ENCODE measurements at places on chromosomes 12 and 14.
A peak's percentile ranks its signal among the peaks of the same experiment; 100 is the strongest.

DNA sequence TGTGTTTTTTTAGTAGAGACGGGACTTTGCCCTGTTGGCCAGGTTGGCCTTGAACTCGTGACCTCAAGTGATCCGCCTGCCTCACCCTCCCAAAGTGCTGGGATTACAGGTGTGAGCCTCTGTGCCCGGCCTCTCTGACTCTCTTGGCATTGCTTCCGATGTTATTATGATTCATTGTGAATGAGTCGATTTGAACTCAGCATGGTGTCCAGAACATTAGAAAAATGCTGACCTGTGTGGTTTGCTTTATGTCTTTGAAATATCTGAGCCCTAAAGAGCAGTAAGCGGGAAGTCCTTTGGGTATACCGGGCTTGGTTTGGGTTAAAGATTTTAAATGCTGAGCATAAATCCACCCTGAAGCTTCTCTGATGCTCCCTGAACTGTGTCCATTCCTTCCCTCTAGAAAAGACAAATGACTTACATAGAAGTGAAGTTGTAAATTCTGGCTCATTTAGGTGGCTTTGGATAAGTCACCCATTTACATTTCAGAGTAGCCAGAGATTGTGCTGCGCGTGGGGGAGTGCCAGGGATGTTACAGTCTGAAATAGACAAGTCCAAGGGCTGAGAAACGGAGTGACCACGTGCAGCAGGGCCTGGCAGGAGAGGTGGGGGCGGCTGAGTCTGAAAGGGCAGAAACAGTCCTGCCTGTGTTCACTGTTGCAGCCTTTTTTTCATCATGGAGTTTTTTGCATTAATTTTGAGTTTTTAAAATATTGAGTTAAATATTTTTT lies 39.6 kb downstream of the SLC15A4 start:
- no peak overlapping the region for H3K4me3 ChIP-seq
- H3K4me1 ChIP-seq: no peaks in the 10 kb centered on the region
- H3K36me3 ChIP-seq: no peaks in the 10 kb centered on the region
- H3K27me3 ChIP-seq: peaks cover 2% of the 10 kb centered on the region
- peak; percentile 60 for DNase-seq

DNA sequence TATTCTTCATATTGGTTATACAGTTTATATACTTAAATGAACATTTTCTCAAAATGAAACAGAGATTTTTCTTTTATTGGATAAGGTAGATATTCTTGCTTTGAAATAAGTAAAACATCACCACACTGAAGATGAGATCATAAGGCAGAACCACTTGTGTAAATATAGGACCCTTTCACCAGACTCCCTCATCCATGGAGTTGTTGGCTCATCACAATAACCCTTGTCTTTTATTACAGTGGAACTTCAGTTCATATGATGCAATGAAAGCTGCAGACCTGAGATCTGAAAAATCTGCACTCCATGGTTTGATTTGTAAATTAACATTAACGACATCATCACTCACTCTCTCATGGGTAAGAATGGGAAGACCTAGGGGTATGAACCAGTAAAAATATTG lies 51.9 kb upstream of the DBX2 start:
- no peak overlapping the region for H3K27ac ChIP-seq
- no peak overlapping the region for H3K4me3 ChIP-seq
- no peak for DNase-seq
- peaks cover 9% of the 10 kb centered on the region for H3K4me1 ChIP-seq

GRCh38 chr12:62601765-62602164 lies 135.1 kb downstream of the MON2 start:
- peak overlapping the region; percentile 99 for H3K27ac ChIP-seq
- no peaks in the 10 kb centered on the region for H3K27me3 ChIP-seq
- DNase-seq: no peak

DNA sequence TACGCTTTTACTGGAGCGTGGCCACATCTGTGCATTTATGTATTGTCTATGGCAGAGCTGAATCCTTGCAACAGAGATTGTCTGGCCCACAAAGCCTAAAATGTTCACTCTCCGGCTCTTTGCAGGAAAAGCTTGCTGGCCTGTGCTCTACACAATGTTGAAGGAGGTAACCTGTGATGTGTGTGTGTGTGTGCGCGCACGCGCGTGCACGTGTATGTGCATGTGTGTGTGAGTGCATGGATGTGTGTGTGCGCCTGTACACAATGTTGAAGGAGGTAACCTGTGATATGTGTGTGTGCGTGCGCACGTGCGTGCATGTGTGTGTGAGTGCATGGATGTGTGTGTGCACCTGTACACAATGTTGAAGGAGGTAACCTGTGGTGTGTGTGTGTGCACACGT lies 62.7 kb downstream of the RFLNA start:
- H3K27ac ChIP-seq: no peak overlapping the region
- no peak for DNase-seq
- H3K4me3 ChIP-seq: no peak overlapping the region
- peaks cover 18% of the 10 kb centered on the region for H3K4me1 ChIP-seq
- no peaks in the 10 kb centered on the region for H3K27me3 ChIP-seq

GRCh38 chr12:124592481-124593160 lies 25.2 kb upstream of the NCOR2 start:
- H3K4me3 ChIP-seq: no peak overlapping the region
- H3K27ac ChIP-seq: no peak overlapping the region
- DNase-seq: no peak
- H3K27me3 ChIP-seq: no peaks in the 10 kb centered on the region
- peaks cover 21% of the 10 kb centered on the region for H3K4me1 ChIP-seq

GRCh38 chr14:81454572-81455218 lies 54.6 kb upstream of the STON2 start:
- no peak overlapping the region for H3K27ac ChIP-seq
- DNase-seq: no peak
- no peak overlapping the region for H3K4me3 ChIP-seq
- peaks cover 8% of the 10 kb centered on the region for H3K4me1 ChIP-seq

DNA sequence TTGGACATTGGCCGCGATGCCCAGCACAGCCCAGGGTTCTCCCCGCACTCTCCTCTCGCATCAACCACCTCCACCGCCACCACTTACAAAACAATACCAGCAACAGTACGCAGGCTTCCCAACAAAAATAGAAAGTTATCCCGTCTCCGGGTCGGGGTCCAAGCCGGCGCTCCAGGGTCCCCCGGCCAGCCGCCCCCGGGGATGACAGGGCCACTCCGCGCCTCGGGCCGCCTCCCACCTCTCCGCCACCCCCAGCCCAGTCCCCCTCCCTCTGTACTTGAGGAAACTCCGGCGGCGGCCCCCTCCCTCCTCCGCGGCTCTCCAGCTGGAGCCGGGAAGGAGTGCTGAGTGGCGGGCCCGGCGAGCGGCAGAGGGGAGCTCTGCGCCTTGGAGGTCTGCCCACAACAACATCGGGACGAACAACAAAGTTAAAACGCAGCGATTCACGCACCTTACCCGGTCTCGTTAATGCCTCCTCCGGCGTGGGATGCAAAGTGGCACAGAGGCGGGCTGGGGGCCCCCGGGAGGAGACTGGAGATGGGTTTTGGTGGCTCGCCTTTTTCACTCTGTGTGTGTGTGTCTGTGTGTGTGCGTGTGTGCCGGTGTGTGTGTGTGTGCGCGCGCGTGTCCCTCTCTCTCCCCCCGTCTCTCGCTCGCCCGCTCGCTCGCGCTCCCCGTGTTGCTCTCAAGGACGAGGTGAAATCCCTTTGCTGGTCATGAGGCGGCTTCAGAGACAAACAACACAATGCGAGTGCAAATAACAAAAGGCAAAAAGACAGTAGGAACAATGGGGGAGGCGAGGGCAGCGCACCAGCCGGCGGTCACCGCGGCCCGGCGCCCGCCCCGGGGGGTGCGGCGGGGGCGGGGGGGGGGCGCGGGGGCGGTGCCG lies 386.8 kb downstream of the BCAT1 start:
- peak overlapping the region; percentile 85 for H3K4me3 ChIP-seq
- no peaks in the 10 kb centered on the region for H3K36me3 ChIP-seq
- peaks cover 35% of the 10 kb centered on the region for H3K4me1 ChIP-seq
- H3K27ac ChIP-seq: peak overlapping the region; percentile 92
- H3K27me3 ChIP-seq: no peaks in the 10 kb centered on the region
- no peak for DNase-seq

DNA sequence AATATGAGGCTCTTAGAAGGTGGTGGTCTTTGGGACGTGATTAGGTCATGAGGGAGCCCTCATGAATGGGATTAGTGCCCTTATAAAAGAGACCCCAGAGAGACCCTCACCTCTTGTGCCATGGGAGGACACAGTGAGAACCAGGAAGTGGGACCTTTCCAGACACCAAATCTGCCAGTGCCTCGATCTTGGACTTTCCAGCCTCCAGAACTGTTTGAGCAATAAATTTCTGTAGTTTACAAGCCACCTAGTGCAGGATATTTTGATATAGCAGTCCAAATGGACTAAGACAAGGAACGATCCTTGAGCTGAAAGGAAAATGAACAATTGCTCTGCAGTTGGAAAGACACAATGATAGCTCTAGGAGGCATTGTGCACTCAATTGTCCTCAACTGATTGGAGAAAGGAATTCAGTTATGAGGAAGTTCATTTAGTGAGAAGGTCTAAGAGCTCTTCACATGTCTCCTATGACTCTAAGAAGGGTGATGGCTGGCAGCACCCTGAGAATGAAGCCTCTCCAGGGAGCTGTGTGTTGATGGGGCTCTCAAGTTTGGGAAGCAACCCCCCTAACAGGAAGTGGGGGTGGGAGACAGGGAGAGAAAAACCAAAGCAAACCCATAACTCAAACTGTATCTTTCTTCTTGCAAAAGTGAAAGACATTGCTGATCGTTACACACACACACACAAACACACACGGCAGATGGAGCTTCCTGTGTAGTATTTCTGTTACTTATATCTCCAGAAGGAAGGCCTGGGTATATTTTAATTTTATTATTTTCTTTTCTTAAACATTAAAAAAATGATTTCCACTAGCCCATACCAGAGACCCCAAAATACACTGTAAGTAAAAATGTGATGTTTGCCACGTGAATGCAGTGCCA lies 21.0 kb downstream of the CHST11 start:
- H3K27ac ChIP-seq: no peak overlapping the region
- DNase-seq: no peak
- peaks cover 7% of the 10 kb centered on the region for H3K4me1 ChIP-seq
- no peak overlapping the region for H3K4me3 ChIP-seq
- H3K27me3 ChIP-seq: no peaks in the 10 kb centered on the region

DNA sequence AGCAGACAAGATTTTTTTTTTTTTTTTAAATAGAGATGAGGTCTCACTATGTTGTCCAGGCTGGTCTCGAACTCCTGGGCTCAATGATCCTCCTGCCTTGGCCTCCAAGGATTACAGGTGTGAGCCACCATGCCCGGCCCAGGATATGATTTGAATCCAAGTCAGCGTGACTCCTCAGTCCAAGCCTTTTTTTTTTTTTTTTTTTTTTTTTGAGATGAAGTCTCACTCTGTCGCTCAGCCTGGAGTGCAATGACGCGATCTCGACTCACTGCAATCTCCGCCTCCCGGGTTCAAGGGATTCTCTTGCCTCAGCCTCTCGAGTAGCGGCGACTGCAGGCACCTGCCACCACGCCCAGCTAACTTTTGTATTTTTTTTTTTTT lies 6.9 kb downstream of the CABP1 start:
- H3K27me3 ChIP-seq: peaks cover 60% of the 10 kb centered on the region
- H3K27ac ChIP-seq: no peak overlapping the region
- no peak overlapping the region for H3K4me3 ChIP-seq

DNA sequence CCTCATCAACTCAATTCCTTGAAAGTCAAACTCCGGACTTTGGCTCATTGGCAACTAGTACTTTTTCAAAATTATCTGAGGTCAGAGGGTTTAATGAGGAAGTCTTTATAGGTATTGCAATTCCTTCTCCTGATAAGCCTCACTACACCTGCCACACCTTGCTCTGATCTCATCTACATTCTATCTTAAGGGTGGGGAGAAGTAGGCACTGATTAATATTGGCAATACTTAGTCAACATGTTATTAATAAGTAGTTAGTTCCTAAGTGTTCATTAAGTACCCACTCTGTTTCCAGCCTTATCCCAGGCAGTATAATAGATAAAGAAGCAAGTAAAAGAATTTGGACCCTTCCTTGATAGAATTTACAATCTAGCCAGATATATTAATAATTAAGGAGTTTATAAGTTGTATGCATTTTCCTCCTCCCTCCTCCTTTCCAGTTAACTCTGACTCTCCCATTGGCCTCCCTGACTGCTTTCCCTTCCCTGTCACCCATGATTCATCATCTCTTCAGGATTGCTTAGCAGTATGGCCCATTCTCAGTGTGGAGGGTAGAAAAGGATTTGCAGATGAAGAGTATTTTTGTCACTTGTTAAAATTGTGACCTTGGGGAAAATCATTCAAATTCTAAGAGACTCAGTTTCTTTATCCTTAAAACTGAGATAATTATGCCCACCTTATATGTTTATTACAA lies 231.0 kb upstream of the ATP2B1 start:
- no peaks in the 10 kb centered on the region for H3K27me3 ChIP-seq
- H3K4me3 ChIP-seq: no peak overlapping the region
- no peak overlapping the region for H3K27ac ChIP-seq
- peaks cover 34% of the 10 kb centered on the region for H3K4me1 ChIP-seq

DNA sequence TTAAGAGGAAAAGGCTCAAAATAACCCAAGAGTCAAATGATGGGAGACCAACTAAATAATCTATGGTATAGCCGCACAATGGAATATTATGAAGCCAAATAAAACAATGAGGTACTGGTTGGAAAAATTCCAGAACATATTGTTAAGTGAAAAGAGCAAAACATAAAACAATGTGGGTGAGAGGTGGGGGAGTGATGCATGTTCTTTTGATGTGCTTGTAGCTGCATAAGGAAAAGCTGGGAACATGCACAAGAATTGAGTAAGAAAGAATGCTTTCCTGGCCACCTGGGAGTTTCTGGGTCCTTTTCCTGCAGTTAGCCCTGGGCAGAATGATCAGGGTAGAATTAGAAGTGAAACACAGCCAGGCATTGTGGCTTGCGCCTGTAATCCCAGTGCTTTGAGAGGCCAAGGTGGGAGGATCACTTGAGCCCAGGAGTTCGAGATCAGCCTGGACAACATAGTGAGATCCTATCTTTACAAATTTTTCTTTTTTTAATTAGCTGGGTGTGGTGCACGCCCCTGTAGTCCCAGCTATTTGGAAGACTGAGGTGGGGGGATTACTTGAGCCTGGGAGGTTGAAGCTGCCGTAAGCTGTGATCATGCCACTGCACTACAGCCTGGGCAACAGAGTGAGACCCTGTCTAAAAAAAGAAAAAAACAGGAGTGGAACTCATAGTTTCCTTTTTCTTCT lies 7.9 kb downstream of the ABCB9 start:
- H3K36me3 ChIP-seq: peaks cover 5% of the 10 kb centered on the region
- no peak for DNase-seq
- no peaks in the 10 kb centered on the region for H3K4me1 ChIP-seq
- H3K27ac ChIP-seq: no peak overlapping the region

DNA sequence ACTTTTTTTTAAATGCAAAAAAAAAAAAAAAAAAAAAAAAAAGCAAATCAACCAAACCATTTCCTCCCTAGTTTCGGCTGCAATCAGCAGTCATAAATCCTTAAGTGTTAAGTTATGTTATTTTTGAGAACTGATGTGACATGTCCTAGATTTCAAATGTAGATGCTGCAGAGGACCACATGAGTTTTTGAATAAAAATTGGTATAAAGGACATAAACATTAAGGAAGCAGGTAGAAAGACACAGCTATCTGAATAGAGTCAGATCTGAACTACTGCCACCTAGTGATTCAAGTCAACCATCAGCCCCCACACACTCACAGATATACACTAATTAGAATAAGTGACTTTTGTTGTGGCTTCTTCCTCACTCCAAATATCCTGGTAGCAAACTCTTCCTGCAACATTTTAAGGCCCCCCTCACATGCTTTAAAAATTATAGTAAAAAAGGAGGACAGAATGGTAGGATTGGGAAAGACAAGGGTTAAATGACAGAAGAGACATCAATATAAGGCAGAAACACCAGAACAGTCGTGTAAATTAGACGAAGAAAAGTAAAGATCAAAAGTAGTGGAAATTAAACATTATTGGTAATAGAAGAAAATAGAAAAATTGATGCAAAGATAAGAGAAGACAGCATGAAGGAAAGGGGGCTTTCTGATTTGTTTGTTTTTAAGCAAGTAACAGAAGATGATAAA lies 394.5 kb upstream of the ATP2B1 start:
- no peak overlapping the region for H3K27ac ChIP-seq
- DNase-seq: no peak
- no peak overlapping the region for H3K4me3 ChIP-seq
- H3K27me3 ChIP-seq: no peaks in the 10 kb centered on the region
